ENCODE measurements at places on chromosomes 12 and 14.

DNA sequence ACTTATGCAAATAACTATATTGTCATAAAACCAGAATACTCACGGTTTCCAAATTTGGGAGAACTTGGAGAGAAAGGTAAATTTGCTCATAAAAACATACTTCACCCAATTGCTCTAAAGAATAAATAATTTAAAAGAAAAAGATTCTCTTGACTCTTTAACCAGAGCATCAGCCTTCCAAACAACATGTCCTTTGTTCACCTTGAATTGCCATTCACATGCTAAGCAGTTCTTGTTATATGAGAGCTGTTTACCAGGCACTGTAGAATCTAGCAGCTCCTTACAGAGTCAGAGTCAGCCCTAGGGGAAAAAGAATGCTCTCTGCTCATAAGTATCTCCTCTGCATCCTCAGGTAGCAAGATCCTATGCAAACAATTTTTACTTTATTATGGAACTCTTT, 10.2 kb downstream of the SLCO1A2 start:
- no peak for DNase-seq

- no peak for DNase-seq
Measured at GRCh38 chr12:45969084-45969483, 21.3 kb downstream of the SCAF11 start.

GRCh38 chr14:67576216-67576955, 23.7 kb downstream of the PIGH start:
- DNase-seq, result no peak

GRCh38 chr12:67419810-67420209, 150.7 kb downstream of the CAND1 start:
- no peak for DNase-seq

DNA sequence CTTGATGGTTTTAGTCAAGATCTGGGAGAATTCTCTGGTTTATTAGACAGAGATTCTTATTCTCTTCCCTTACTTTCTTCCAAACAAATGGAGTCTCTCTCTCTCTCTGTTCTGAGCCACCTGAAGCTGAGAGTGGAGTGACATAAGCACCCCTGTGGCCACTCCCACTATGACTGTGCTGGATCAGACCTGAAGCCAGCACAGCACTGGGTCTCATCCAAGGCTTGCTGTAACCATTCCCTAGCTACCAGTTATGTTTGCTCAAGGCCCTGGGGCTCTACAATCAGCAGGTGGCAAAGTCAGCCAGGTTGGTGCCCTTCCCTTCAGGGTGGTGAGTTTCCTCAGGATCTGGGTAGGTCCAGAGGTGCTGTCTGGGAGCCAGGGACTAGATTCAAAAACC, 568.5 kb downstream of the AACS start:
- DNase-seq, result no peak

DNA sequence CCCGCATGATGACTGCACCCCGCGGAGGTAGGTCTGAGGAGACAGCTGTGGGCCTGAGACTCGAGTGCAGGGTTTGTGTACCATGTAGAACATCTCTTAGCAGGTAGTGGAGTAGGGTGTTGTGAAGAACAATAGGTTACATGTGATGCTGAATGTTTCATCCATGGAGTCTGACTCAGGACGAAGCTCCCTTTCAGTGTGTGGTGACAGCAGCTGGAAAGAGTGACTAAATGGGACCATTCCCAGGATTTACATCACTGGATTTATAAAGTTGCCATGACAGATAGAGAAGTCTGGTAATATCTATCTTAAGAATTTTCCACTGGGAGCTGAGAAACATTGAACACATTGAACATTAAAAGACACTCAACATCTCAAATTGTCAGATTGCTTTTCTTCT, 259.6 kb upstream of the RGS6 start:
- DNase-seq, result no peak

DNA sequence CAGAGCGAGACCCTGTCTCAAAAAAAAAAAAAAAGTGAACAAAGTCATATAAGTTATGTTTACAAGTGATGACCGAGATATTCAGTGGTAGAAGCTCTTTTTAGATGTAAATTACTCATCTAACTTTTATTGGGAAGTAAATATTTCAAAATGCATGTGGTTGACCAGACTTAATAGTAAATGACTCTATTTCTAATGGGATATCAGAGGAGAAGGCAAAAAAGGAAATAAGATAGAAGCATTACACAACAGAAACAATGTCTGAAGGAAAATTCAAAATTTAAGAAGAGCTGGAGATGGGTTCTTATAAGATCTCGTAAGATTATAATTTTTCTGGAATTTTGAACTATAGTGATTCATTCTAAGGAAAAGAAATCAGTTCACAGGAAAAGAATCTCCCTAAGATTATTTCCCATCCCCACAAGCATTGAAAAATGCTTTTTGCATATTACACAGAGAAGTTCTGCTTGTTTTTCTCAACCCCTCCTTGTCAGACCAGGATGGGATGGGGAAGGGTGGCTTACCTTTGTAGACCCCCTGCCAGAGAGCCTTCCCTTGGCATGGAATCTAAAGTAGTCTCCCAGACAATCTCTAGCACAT, 63.1 kb upstream of the STK38L start:
- no peak for DNase-seq

DNA sequence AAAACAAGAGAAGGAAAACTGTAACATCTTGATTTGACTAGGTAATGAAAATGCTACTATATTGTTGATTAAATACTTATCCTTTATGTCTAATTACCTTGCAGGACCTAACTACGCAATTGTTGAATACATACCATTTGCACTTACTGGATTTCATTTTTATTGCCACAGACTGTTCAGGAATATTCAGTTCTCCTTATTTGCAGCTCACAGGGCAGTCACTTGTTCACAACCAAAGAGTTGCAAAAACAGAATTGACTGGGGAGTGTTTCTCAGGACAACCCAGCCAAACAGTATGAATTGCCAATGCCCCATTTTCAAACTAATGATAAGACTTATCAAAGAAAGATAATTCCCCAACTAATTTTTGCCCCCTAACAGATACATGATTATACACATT, 49.4 kb downstream of the CIT start:
- no peak for DNase-seq

GRCh38 chr12:14612898-14613445, 45.3 kb upstream of the PLBD1 start:
- DNase-seq, result no peak

DNA sequence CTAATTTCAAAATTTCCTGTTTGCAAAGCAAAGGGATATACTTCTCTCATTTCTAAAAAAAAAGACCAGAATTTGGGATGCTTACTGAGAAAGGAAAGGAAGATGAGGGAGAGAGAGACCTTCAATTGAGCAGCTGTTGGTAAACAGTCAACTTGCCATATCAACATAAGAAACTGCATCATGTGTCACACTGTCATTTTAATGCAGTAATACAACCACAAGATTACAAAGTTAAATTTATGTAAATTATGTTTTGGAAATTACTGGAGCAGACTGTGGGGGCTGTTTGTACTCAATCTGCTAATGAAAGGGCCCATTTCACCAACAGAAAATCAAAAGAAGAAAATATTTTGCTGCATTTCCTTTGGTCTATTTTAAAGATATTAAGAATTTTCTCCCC, 370.4 kb upstream of the TMPO start:
- DNase-seq, result no peak

DNA sequence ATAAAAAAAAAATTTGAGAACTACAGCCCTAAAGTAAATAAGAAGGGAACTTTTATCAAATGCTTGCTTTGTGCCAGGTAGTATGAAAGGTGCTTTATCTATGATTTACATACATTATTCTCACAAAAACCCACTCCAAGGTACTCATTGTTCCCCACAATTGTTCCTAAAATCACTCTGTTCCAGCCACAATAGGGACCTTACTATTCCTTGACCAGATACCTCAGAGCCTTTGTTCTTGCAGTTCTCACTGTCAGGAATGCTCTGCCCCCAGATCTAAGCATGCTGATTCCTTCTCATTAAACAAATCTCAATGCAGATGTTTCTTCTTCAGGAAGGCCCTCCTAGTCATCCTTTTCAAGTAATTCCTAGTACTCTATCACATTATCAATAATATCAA, 60.2 kb downstream of the PPP1R12A start:
- no peak for DNase-seq

GRCh38 chr14:53461858-53462257, 308.7 kb upstream of the DDHD1 start:
- DNase-seq, result no peak

DNA sequence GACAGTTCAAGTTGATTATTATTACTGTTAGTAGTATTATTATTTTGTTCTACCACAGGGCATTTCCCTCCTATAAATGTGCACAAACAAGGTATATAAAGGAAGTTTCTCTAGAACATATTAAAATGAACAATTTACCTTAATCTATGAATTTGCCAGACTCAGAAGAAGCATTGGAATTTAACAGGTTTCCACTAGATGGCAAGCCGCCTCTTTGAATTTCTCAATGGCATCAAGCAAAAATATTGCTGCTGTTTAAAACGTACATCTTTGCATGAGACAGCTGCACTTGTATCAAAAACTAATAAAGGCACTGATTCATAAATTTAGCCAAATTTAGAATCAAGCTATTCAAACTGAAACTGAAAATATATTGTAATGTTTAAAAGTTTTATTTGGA, 34.6 kb upstream of the MIS18BP1 start:
- DNase-seq, result no peak

DNA sequence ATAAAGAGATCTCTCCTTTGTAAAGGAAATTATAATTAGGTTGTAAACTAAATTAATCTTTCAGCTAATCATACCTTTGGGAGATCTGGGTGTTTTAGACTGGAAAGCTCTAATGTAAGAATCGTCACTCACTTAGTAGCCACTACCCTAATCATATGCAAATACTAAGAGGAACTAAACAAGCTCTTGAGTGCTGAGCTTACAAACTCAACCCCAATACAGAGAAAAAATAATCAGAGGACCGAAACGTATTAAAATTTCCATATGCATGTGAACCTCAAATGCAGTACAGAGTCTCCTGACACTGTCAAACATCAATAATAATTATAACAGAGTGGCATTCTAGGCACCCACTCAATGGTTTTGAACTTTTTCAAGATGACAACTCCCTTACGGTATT, 235.3 kb upstream of the FOXN3 start:
- DNase-seq, result no peak

DNA sequence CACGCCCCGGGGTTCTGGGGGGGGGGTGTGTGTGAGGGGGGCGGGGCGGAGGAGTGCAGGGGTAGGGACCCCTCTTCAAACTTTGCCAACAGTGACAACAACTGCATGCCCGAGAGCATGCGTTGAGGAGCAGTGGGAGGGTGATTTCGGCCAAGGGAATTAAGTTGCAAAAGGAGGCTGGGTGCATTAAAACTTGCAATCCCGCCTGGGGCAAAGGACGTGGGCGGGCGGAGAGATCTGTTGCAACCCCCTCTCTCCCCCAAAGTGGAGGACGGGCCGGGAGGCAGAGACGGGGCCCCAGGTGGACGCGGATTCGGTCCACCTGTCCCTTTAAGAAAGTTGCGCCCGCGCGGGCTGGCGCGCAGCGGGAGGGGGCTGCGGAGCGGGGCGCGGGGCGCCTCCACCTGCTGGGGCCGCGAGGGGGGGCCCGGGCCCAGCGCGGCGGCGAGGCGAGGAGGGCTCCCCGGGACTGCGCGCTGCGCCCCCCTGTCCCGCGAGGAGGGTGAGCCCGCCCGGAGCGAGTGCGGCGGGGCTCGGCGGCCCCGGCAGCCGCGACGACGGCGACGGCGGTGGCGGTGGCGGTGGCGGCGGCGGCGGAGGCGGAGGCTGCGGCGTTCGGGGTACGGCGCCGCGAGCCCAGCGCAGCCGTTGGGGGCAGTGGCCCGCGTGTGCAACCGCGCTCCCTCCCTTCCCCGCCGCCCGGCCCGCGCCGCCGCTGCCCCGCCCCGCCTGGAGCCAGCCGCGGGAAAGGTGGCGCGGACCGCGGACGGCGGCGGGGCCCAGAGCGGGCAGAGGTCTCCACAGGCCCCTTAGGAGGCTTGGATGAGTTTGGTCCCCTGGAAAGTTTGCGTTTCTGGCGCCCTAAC, 530 bp upstream of the FOXN4 start:
- DNase-seq, result no peak

DNA sequence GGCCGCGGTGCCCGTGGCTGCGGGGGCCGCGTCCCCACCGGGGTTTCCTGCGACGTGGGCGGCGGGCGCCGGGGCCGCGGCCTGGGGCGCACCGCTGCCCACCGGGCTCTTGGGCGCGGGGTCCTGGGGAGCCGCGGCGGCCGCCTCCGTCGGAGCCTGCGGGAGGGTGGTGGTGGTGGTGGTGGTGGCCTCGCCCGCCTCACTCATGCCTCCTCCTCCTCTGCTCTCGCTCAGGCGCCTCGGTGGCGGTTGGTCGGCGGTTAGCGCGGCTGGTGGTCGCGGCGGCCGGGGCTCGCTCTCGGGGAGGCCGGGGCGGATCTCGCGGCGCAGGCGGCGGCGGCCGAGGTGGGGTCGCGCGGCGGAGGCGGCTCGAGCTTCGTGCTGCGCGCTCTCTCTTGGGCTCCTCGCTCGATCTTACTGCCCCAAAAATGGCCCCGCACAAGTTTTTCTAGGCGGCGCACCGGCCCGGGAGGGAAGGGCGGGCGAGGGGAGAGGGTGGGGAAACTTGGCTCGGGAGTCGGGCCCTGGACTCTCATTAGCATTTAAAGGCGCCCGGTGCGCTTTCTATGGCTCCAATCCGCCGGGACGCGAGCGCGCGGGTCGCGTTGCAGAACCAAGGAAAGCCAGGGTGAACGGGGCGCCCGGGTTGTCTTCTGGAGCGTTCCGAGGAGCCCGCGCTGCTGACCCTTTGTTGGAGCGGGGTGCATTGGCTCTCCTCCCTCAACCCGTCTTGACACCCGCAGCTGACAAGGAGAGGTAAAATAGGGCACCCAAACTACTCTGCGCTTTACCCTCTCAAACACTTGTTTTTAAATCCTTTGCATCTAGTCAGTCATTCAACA, at the start of gene YBX3:
YBX3 (minus strand) TSS at position 419 of the 842 bp plus-strand sequence; CDS start at position 207, 212 bp downstream.
- DNase-seq, result peak; percentile 65

DNA sequence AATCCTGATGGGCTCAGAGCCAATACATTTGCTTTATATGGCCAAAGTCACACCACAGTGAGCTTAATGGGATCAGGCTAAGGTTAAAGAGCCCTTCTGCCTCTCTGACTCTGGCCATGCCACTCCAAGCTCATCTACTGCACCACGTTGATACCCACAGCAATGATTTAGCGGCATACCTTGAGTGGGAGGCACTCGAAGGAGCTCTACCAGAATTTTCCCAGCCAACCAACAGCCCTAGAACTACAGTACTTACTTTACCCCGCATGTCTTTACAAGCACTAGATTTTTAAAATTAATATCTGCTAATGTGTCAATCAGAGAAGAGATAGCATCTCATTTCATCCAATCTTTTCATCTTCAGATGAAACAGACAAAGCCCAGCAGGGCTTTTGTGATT, 300.5 kb downstream of the GRIN2B start:
- DNase-seq, result no peak

GRCh38 chr12:130013771-130014484, 110.1 kb upstream of the TMEM132D start:
- peak; percentile 86 for DNase-seq
